HEK293T (cell line): ENCODE measurements at places on chromosomes 3 and 15.

- DNase-seq, result peak; percentile 31
Measured at GRCh38 chr3:100401674-100402041, 319 bp downstream of the LNP1 start.

GRCh38 chr3:23448998-23449537, 245.9 kb downstream of the UBE2E2 start:
- no peak for DNase-seq

GRCh38 chr3:194306771-194307640, 44.1 kb downstream of the CPN2 start:
- no peak for DNase-seq

GRCh38 chr3:112598731-112599130, 36.9 kb downstream of the SLC35A5 start:
- DNase-seq, result no peak

GRCh38 chr3:66036586-66037148, 2.1 kb downstream of the MAGI1 start:
- DNase-seq, result no peak

GRCh38 chr15:51191072-51191670, 96.5 kb upstream of the TNFAIP8L3 start:
- DNase-seq, result no peak

GRCh38 chr15:60787837-60788691, 309.1 kb upstream of the ICE2 start:
- DNase-seq, result no peak

DNA sequence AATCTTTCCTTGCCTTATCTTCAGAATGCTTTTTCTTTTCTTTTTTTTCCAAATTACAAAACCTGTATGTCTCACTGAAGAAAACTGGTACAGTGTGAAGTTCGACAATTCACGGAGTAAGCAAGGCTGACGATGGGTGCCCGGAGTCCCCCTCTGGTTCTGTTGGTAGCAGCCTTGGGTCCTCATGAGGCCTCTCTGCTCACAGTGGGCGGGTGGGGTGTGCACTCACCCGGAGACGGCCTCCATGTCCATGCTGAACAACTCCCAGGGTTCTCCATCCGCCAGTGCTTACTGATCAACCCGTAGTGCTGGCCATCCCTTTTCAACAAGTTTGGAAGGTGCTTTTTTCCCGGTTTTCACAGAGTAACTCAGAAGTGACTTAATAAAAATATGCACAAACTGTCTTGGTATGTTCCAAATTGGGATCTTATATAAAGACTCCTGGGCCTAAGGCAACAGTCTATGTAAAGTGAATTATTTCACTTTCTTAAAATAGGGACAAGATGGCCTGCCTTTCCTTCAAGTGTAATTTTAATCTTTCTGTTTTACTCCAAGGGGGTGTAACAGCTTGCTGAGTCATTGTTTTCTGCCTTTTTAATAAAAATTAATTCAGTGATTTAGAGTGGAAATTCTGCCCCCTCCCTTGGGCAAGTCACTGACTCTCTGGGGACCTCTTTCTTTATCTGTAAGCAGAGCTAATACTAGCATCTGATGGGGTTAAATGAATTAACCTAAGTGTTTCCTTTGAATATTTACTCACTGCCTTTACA, 23.7 kb downstream of the LRRK1 start:
- DNase-seq, result no peak

DNA sequence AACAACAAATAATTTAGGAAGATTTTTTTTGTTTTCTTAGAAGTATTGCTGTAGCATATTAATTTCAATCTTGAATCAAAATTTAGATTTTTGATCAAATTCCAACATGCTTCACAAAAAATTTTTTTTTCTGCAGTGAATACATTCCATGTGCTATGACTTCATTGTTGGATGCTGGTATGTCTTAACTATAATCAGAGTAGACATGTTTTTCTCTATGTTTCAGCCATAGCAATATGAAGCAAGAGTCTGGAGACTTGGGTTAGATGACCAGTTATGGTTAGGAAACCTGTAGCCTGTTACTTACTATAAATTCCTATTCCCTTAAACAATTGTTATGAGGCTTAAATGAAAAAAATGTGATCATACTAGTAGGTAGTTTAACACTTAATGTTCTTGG, 176.1 kb upstream of the CHL1 start:
- no peak for DNase-seq

DNA sequence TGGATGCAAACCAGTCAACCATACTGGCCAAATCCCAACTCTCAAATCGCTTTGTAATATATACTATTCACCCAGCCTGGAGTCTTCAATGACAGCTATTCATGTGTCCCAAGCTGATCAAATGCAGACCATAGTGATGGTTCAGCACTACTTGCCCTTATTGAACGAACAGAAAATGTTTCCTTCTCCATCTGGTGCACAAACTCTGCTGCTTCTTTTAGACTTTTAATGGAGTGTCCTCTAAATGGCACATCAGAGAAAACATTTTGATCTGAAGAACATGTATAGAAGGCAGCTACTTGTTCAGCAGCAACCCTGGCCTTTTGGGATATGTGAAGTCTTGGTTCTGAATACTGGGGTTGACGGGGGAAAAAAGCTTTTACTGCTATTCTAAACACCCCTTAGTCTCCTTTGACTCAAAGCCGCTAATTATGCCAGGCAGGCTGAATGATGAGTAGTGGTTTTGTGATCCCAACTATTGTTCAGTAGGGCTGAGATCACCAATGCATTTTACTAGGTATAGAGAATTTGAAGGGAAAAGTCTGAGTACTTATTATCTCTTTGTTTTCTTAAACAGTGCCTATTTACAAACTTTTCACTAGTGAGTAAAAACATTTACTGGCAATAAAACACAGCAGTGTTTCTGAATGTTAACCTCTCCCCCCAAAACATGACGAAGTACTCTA, 781.2 kb downstream of the ROBO1 start:
- DNase-seq, result no peak

GRCh38 chr3:143755978-143756377, 92.3 kb downstream of the SLC9A9 start:
- no peak for DNase-seq

- DNase-seq, result no peak
Measured at GRCh38 chr3:100046986-100047385, 67.3 kb downstream of the FILIP1L start.

GRCh38 chr3:55362210-55362960, 124.7 kb downstream of the WNT5A start:
- DNase-seq, result no peak

GRCh38 chr15:93476491-93477177, 387.6 kb upstream of the RGMA start:
- DNase-seq, result no peak

- DNase-seq, result no peak
Measured at GRCh38 chr3:8835385-8835784, 66.0 kb upstream of the OXTR start.

- DNase-seq, result no peak
Measured at GRCh38 chr3:154745929-154746328, 315.9 kb upstream of the GPR149 start.

GRCh38 chr3:41683666-41684350, 278.1 kb downstream of the ULK4 start:
- no peak for DNase-seq

- DNase-seq, result no peak
Measured at GRCh38 chr3:153097213-153097612, 64.8 kb upstream of the RAP2B start.
